Memory B cell (primary cell): ENCODE measurements at places on chromosomes 1 and 21.

GRCh38 chr1:92210701-92211100, 7.0 kb upstream of the C1orf146 start:
- H3K27me3 ChIP-seq, result peaks cover 4% of the 10 kb centered on the region
- no peak for DNase-seq
- no peak overlapping the region for H3K27ac ChIP-seq
- H3K4me1 ChIP-seq, result no peaks in the 10 kb centered on the region
- no peak overlapping the region for H3K4me3 ChIP-seq
- no peaks in the 10 kb centered on the region for H3K36me3 ChIP-seq

DNA sequence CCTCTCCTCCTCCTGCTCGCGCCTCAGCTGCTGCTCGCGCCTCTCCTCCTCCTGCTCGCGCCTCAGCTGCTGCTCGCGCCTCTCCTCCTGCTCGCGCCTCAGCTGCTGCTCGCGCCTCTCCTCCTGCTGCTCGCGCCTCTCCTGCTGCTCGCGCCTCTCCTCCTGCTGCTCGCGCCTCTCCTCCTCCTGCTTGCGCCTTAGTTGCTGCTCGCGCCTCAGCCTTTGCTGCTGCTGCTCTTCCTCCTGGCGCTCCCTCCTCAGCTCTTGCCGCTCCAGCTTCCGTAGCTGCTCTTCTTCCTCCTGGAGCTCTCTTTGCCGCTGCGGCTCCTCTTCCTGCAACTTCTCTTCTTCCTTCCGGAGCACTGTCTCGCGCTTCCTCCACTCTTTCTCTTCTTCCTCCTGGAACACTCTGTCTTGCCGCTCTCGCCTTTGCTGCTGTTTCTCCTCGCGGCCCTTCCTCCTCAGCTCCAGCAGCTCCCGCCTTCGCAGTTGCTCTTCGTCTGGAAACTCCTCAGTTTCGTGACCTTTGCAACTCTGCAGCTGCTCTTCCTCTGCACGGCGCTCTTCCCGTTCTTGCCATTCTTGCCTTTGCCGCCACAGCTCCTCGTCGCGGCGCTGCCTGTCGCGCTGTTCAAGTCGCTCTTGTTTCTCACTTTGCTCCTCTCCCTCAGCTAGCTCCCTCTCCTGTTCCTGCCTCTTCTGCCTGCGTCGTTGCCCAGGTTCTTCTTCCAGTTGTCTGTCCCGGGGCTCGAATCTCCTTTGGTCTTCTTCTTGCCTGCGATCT, 3.0 kb downstream of the TCHH start:
- H3K27ac ChIP-seq, result no peak overlapping the region
- no peak overlapping the region for H3K4me3 ChIP-seq
- peaks cover 2% of the 10 kb centered on the region for H3K36me3 ChIP-seq
- peaks cover 12% of the 10 kb centered on the region for H3K27me3 ChIP-seq
- DNase-seq, result no peak

GRCh38 chr1:39048745-39049370, 22.7 kb downstream of the NDUFS5 start:
- H3K4me3 ChIP-seq, result no peak overlapping the region
- H3K27ac ChIP-seq, result no peak overlapping the region
- no peaks in the 10 kb centered on the region for H3K27me3 ChIP-seq

- H3K4me1 ChIP-seq, result peaks cover 8% of the 10 kb centered on the region
- no peaks in the 10 kb centered on the region for H3K36me3 ChIP-seq
- no peaks in the 10 kb centered on the region for H3K27me3 ChIP-seq
- H3K27ac ChIP-seq, result no peak overlapping the region
- DNase-seq, result no peak
- no peak overlapping the region for H3K4me3 ChIP-seq
Observed at GRCh38 chr1:172167796-172168596, 252.5 kb upstream of the C1orf105 start.

DNA sequence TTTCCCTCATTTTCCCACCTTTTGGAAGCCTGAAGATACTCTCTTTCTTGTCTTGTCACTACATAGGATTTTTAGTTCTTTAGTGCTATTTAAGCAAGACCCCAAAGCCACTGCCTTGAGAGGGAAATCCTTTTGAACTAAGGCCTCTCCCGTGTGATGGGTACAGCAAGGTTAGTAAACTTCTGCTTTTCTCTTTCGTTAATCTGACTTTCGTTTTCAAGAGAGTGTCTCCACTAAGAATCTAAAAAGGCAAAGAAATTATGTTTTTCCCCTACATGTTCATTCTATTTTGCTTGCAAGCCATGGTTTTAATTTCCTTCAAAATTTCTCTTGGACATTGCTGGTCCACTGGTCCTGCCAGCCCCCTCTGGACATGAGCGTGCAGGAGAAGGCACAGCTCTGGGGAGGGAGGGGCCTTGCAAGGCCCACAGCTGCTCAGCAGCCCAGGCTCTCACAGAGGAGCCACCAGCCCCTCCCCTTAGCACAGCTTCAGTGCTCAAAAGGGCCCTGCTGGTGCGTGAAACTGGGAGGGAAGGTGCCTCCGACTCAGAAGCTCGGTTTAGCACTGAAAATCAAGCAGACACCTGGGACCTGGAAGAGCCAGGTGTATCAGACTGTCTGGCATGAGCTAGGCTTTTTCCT, 210.9 kb upstream of the GALNT2 start:
- H3K36me3 ChIP-seq, result peaks cover 3% of the 10 kb centered on the region
- DNase-seq, result peak; percentile 55
- H3K4me3 ChIP-seq, result peak overlapping the region; percentile 92
- no peaks in the 10 kb centered on the region for H3K27me3 ChIP-seq
- H3K4me1 ChIP-seq, result peaks cover 14% of the 10 kb centered on the region

GRCh38 chr1:43165162-43165561, 6.9 kb downstream of the EBNA1BP2 start:
- no peak overlapping the region for H3K4me3 ChIP-seq
- no peaks in the 10 kb centered on the region for H3K27me3 ChIP-seq
- peaks cover 42% of the 10 kb centered on the region for H3K36me3 ChIP-seq
- no peak for DNase-seq
- H3K27ac ChIP-seq, result no peak overlapping the region
- no peaks in the 10 kb centered on the region for H3K4me1 ChIP-seq

- H3K27me3 ChIP-seq, result no peaks in the 10 kb centered on the region
- H3K27ac ChIP-seq, result no peak overlapping the region
- no peaks in the 10 kb centered on the region for H3K4me1 ChIP-seq
- no peak overlapping the region for H3K4me3 ChIP-seq
- DNase-seq, result no peak
- no peaks in the 10 kb centered on the region for H3K36me3 ChIP-seq
Observed at GRCh38 chr1:73096841-73097240, 814.5 kb upstream of the NEGR1 start.

GRCh38 chr21:20591284-20591683, 406.9 kb upstream of the NCAM2 start:
- no peak overlapping the region for H3K4me3 ChIP-seq
- no peaks in the 10 kb centered on the region for H3K4me1 ChIP-seq
- no peak overlapping the region for H3K27ac ChIP-seq
- no peak for DNase-seq
- no peaks in the 10 kb centered on the region for H3K27me3 ChIP-seq

GRCh38 chr1:200107004-200107470, 79.5 kb downstream of the NR5A2 start:
- peaks cover 3% of the 10 kb centered on the region for H3K4me1 ChIP-seq
- no peak overlapping the region for H3K27ac ChIP-seq
- DNase-seq, result no peak
- peaks cover 1% of the 10 kb centered on the region for H3K27me3 ChIP-seq
- no peak overlapping the region for H3K4me3 ChIP-seq

GRCh38 chr1:241593186-241593585, 47.0 kb downstream of the CHML start:
- H3K27ac ChIP-seq, result peak overlapping the region; percentile 84
- no peak overlapping the region for H3K4me3 ChIP-seq

GRCh38 chr1:156444407-156445001, 56.1 kb downstream of the MEF2D start:
- DNase-seq, result no peak
- H3K4me1 ChIP-seq, result peaks cover 4% of the 10 kb centered on the region
- H3K27me3 ChIP-seq, result peaks cover 35% of the 10 kb centered on the region
- no peaks in the 10 kb centered on the region for H3K36me3 ChIP-seq
- no peak overlapping the region for H3K27ac ChIP-seq

- H3K4me1 ChIP-seq, result no peaks in the 10 kb centered on the region
- no peak overlapping the region for H3K4me3 ChIP-seq
- H3K27ac ChIP-seq, result no peak overlapping the region
- H3K36me3 ChIP-seq, result no peaks in the 10 kb centered on the region
- no peaks in the 10 kb centered on the region for H3K27me3 ChIP-seq
Observed at GRCh38 chr1:221855156-221855555, 113.3 kb upstream of the DUSP10 start.

DNA sequence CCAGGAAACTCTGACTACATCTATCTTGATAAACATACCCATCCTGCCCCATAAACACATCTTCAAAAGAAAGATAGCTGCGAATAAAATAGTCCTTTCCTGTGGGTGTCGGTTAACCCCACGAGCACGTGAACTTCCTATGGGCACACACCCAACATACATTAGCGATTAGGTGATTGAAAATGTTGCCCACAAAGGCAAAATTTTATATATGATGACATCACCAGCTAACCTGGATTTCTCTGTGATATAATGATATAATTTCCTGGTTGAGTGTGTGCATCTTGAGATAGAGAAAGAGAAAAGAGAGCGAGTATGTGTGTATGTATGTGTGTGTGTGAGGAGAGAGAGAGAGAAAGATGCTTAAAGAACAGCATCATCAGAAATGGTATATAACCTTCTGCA, 296.1 kb downstream of the PTPRC start:
- no peaks in the 10 kb centered on the region for H3K36me3 ChIP-seq
- no peak for DNase-seq
- no peak overlapping the region for H3K27ac ChIP-seq
- peaks cover 5% of the 10 kb centered on the region for H3K27me3 ChIP-seq
- peaks cover 12% of the 10 kb centered on the region for H3K4me1 ChIP-seq

DNA sequence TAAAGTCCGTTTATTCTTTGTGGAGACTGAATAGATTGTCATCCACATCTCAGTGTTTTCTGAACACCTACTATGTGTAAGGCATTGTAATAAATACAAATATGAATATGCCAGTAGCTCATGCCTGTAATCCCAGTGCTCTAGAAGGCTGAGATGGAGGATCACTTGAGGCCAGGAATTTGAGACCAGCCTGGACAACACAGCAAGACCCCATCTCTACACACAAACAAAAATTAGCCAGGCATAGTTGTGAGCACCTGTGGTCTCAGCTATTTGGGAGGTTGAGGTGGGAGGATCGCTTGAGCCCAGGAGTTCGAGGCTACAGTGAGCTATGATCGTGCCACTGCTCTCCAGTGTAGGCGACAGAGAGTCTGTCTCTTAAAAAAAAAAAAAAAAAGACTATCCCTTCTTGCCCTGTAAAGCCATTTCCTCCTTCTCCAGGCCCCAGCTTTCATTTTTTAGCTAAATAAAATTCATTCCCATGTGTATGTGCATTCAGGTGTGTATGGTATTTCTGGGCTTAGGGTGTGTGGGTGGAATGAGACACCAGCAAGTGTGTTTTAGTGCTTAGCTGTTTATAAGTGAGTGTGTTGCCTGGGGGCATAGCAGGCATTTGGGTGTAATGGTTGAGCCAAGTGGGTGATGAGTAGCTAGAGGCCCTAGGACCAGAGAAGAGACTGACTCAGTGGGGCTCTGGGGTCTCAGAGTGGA, 7.8 kb downstream of the CELSR2 start:
- H3K4me1 ChIP-seq, result peaks cover 13% of the 10 kb centered on the region
- no peak overlapping the region for H3K27ac ChIP-seq
- peaks cover 12% of the 10 kb centered on the region for H3K27me3 ChIP-seq

GRCh38 chr1:241635556-241636152, 4.5 kb downstream of the CHML start:
- peaks cover 35% of the 10 kb centered on the region for H3K4me1 ChIP-seq
- DNase-seq, result no peak
- no peaks in the 10 kb centered on the region for H3K27me3 ChIP-seq
- H3K27ac ChIP-seq, result peak overlapping the region; percentile 14
- H3K4me3 ChIP-seq, result peak overlapping the region; percentile 47
- H3K36me3 ChIP-seq, result peaks cover 17% of the 10 kb centered on the region

DNA sequence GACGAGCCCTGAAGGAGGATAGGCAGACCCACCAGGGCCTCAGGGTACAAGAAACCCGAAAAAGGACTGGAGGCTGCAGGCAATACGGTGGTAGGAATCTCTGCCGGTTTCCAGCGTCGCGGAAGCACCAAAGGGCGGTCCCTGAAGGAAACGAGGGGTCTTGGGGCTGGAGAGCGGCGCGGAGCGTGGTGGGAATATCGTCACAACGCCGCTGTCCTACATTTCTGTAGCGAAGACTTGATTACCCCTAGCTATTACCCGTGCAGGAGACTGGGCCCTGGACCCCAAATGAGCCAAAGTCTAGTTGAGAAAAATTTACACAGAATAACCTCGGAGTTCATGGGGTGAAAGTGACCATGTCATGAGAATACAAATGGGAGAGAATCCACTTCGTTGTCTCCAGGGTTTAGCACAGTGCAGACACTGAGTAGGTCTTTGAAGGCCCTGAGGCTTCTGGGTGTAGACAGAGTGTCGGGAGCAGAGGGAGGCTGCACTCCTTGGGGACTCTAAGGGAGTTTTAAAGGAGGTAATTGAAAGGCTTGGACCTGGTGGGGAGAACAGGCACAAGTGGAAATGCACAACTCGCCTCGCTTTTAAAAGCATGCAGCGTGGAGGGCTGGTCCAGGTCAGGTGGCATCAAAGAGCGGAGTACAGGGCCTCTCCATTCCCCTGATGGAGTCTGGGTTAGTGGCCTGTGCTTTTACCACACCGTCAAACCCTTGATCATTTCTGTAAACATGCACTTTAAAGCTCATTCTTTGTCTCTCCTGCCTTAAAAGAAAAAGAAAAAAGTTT, 1.5 kb downstream of the ATP1A1 start:
- H3K27ac ChIP-seq, result peak overlapping the region; percentile 94
- H3K4me1 ChIP-seq, result peaks cover 47% of the 10 kb centered on the region
- peaks cover 2% of the 10 kb centered on the region for H3K27me3 ChIP-seq
- DNase-seq, result no peak
- peak overlapping the region; percentile 92 for H3K4me3 ChIP-seq

DNA sequence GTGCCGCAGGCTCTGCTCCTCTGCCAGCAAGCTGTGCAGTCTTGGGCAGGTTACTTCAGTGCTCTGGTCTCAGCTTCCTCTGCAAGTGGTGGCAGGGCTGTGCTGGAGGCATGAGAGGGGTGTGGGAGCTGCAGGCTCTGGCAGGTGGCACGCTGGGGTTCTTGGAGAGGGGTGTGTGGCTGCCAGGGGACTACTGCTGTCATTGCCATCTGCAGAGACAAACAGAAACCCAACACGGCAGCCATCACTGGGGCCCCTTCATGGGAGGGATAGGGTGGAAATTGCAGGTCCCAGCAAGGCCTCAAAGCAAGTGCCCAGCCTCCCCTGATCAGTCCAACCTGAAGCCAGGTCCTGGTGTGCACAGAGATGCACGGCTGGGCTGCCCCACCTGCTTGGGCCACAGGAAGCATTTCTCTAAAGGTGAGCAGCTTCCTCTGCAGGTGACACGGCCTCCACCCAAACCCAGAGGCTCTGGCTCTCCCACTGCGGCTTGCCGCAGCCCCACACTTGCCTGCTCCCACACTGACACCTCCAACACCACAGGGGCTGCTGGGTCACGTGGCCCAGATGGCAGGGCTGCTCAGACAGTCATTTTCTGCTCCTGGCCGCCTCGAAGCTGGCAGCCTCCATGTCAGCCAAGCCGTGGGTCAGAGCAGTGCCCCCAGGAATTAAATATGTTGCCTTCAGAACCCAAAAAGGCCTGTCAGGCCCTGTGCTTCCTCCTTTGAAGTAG, 4.1 kb upstream of the COL6A2 start:
- no peak overlapping the region for H3K4me3 ChIP-seq
- peaks cover 6% of the 10 kb centered on the region for H3K4me1 ChIP-seq
- H3K36me3 ChIP-seq, result peaks cover 2% of the 10 kb centered on the region
- no peak overlapping the region for H3K27ac ChIP-seq

- no peaks in the 10 kb centered on the region for H3K4me1 ChIP-seq
- H3K27me3 ChIP-seq, result peaks cover 7% of the 10 kb centered on the region
- H3K4me3 ChIP-seq, result no peak overlapping the region
- no peak overlapping the region for H3K27ac ChIP-seq
- H3K36me3 ChIP-seq, result no peaks in the 10 kb centered on the region
- DNase-seq, result no peak
Observed at GRCh38 chr1:118928739-118929554, 59.2 kb downstream of the TBX15 start.

- no peaks in the 10 kb centered on the region for H3K4me1 ChIP-seq
- no peaks in the 10 kb centered on the region for H3K36me3 ChIP-seq
- no peak overlapping the region for H3K4me3 ChIP-seq
Observed at GRCh38 chr1:30061292-30062220, 661.8 kb downstream of the MATN1 start.
